ENCODE measurements at places on chromosomes 6 and 20. TPM values are rescaled to one million over a fixed set of nuclear protein-coding genes. Genes with fewer than 3 reads are reported as not detected.

- no peak for DNase-seq
Measured at GRCh38 chr6:167096991-167097390, 25.9 kb upstream of the CCR6 start.

DNA sequence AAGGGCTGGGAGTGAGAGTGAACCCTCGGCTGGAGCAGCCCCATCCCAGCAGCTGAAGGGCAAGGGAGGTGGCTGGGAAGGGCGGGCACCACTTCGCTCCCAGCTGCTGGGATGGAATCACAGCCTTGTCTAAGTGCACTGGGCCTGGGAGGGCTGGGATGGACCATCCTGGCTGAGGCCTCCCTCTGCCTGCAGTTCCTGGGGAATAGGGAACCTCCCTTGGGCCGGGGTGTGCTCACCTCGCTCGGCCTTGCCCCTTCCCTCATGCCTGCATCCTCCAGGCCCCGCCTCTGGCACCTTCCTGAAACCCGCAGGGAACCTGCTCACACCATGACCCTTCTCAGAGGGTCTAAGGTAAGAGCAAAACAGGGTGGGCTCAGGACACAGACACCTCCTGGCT is 53.7 kb downstream of the SMOC2 start:
- DNase-seq, result no peak

GRCh38 chr6:1630771-1631217 is 21.1 kb downstream of the FOXC1 start:
- no peak for DNase-seq

GRCh38 chr6:78517399-78517798 is 350.0 kb upstream of the IRAK1BP1 start:
- no peak for DNase-seq

DNA sequence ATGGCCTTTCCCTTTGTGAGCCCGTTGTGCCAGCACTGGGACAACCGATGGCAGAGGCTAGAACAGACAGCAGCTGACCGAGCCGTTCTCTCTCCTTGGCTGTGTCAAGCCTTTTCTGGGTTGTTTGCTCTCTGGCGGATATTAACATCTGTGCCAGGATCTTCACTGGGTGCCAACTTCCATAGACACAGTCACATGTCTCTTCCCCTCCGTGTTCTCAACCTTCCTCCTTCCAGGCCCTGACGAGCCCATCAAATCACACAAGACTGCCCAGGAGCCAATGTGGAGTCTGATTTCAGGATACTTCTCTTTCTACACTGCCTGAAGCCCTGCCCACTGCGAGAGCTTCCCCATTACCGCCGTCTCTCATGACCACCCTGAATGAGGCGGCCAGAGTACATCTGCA is 111.0 kb upstream of the RALGAPA2 start:
- DNase-seq, result no peak

- no peak for DNase-seq
Measured at GRCh38 chr6:125201961-125202729, 48.6 kb downstream of the TPD52L1 start.

- DNase-seq, result no peak
Measured at GRCh38 chr6:5050009-5050408, 35.1 kb upstream of the PPP1R3G start.

GRCh38 chr6:136523196-136523595 is 27.0 kb downstream of the MAP7 start:
- DNase-seq, result no peak

- DNase-seq, result no peak
Measured at GRCh38 chr20:44552950-44553908, 29.1 kb upstream of the PKIG start.

DNA sequence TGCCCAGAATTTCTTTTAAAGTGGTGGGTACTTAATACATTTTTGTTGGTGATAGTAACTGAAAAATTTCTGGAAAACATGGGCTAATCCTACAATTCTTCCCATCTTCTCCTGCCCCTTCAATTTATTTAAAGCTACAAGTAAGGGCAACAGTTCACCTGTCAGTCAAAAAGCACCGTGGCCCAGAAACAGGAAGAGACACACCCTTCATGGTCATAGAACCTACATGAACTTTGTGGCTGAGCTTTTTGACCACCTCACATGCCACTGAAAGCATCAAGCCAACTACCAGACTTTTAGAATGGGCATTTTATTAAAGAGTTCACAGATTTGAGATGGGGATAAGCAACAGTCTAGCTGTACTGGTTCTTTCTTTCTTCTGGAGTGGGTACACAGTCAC is 201.1 kb upstream of the CNR1 start:
- no peak for DNase-seq

DNA sequence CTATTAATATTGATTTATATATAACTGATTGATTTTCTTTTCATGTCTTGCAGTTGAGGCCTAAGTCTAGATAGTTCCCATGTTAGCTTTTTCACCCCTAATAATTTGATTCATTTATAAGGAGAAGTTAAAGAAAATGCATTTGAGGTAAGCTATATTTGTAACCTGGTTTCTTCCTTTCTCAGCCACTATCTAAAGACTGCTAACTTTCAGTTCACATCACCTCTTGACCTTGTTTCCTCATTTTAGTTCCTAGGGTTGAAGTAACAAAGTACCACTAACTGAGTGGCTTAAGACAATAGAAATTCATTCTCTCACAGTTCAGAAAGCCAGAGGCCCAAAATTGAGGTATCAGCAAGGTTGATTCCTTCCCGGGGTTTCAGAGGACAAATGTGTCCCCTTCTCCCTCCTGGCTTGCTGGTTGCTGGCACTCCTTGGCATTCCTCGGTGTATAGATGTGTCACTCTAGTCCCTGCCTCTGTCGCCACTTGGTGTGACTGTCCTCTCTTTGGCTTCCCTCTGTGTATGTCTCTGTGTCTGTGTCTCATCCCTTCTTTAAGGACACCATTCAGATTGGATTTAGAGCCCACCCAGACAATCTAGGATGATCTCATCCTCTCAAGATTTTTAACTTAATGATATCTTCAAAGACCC is 55.9 kb upstream of the C20orf144 start:
- no peak for DNase-seq

- no peak for DNase-seq
Measured at GRCh38 chr20:48203252-48203651, 418.0 kb upstream of the SULF2 start.

DNA sequence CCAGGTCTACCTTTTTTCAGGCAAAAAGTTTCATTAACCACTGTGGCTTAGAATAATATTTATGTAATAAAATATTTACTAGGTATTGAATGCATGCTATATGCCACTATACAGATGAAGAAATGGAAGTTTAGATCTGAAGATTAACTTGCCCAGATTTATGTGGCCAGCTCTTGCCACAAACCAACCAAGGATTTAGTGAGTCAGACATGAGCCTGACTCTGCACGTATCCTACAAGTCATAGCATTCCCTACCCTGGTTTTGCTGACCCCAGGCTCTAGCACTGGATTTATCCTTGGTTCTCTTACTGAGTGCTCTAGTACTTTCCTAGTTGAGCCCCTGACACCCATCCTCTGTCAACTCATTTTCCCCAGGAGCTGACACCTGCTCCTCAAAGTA is 75.4 kb downstream of the ANKEF1 start:
- no peak for DNase-seq

- DNase-seq, result no peak
Measured at GRCh38 chr6:109820706-109821350, 129.7 kb downstream of the FIG4 start.

- DNase-seq, result no peak
Measured at GRCh38 chr6:151847064-151847463, 39.6 kb downstream of the ESR1 start.

DNA sequence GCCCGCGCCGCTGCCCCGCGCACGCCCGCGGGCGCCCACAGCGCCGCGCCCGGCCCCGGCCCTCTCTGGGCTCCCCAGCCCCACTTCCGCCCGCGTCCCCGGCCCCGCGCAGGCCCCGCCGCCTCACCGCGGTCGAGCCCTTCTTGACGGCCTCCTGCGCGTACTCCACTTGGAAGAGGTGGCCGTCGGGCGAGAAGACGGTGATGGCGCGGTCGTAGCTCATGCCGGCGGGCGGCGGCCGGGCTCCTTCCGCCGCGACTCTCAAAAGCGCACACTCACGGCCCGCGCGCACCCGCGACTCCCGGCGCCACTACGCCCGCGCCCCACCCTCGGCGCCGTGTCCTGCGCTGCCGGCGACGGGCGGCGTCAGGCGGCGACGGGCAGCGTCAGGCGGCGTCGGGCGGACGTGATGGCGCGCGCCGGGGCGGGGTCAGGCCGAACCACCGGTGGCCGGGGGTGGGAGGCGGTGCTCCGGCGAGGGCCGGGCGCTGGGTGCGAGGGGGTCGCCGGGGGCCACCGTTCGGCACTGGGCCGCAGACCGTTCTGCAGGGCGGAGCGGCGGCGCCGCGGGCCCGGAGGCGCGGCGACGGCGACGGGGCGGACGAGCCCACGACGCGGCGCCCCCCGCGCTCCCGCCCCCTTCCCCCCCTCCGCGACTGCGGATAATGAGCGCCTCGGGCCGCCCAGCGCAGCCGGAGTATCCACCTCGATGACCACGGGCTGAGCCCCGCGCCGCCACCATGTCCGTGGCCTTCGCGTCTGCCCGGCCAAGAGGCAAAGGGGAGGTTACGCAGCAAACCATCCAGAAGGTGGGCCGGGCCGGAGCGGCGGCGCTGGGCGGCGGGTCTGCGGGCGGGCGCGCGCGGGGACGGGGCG is at the start of the genes PSMA7 and SS18L1:
Gene PSMA7 (minus strand): TSS at position 314 of the 876 bp plus-strand sequence. CDS start 91 bp downstream, at position 223.
Gene SS18L1 (plus strand): TSS at position 689 of the 876 bp plus-strand sequence. CDS start 52 bp downstream, at position 741.
- peak; percentile 80 for DNase-seq

- no peak for DNase-seq
Measured at GRCh38 chr6:168834801-168835200, 393.8 kb downstream of the SMOC2 start.

- no peak for DNase-seq
Measured at GRCh38 chr6:16270178-16270794, 31.9 kb downstream of the GMPR start.

Gene MAPK14
- total RNA-seq, result 43.7 TPM

Gene CALHM4
- total RNA-seq, result not detected

Gene OLIG3
- total RNA-seq, result not detected

Gene ADGRF5
- total RNA-seq, result not detected

Gene SLC12A5
- total RNA-seq, result not detected

Gene BPIFA1
- total RNA-seq, result not detected

Gene ZFAND3
- 61.0 TPM for total RNA-seq

Gene LY6G6D
- not detected for total RNA-seq

Gene PMEPA1
- 5.8 TPM for total RNA-seq

Gene FAM162B
- not detected for total RNA-seq

Gene SLC52A3
- total RNA-seq, result not detected

Gene ATP6V1G2
- 1.4 TPM for total RNA-seq

Gene CCN6
- total RNA-seq, result not detected

Gene PACSIN1
- 0.50 TPM for total RNA-seq

Data from T-helper 17 cell (primary cell).